ENCODE measurements at places on chromosomes 12 and 14. TPM values are rescaled to one million over a fixed set of nuclear protein-coding genes. Genes with fewer than 3 reads are reported as not detected.

DNA sequence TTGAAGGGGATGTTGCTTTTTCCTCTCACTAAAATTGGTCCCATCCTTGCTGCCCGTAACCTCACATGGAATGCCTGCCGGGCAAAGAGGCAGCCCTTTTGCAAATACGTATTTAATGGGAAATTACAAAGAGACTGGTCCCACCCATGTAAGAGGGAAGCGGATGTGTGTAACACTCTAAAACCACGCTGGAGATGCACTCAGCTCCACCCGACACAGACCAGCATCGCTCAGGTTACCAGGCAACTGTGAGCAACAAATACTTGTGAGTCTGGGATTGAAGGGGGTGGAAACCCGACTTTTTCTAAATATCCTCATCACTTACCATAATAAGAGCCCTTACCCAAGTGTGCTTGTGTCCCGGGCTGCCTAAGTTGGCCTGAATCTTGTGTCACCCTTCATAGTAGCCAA is 47.7 kb downstream of the ELK3 start:
- peak; percentile 79 for DNase-seq

GRCh38 chr12:53627919-53628318 is 1.7 kb upstream of the ATF7 start:
- DNase-seq, result no peak

DNA sequence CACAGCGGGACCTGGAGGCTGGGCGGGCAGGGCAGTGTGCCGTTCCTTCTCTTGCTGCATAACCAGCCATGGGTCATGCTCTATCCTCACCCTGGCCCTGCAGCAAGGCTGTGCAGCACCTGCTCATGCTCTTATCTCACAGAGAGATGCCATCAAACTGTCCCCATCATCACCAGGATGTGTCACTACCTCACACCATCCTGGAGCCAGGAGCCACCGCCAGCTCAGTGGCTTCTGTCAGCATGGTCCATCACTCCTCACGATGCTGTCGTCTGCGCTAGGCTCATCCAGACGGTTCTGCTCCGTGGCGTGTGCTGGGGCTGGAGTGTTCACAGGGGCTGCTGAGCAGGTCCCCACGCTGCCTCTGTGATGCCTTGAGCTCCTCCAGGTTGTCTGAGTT is 77.2 kb upstream of the DYNC1H1 start:
- no peak for DNase-seq

- DNase-seq, result peak; percentile 55
Observed at GRCh38 chr14:34172550-34173368, 221.9 kb upstream of the EGLN3 start.

Gene GPR132
- 1.0 TPM for polyA plus RNA-seq

GRCh38 chr12:82605115-82605514 is 81.6 kb upstream of the TMTC2 start:
- no peak for DNase-seq

DNA sequence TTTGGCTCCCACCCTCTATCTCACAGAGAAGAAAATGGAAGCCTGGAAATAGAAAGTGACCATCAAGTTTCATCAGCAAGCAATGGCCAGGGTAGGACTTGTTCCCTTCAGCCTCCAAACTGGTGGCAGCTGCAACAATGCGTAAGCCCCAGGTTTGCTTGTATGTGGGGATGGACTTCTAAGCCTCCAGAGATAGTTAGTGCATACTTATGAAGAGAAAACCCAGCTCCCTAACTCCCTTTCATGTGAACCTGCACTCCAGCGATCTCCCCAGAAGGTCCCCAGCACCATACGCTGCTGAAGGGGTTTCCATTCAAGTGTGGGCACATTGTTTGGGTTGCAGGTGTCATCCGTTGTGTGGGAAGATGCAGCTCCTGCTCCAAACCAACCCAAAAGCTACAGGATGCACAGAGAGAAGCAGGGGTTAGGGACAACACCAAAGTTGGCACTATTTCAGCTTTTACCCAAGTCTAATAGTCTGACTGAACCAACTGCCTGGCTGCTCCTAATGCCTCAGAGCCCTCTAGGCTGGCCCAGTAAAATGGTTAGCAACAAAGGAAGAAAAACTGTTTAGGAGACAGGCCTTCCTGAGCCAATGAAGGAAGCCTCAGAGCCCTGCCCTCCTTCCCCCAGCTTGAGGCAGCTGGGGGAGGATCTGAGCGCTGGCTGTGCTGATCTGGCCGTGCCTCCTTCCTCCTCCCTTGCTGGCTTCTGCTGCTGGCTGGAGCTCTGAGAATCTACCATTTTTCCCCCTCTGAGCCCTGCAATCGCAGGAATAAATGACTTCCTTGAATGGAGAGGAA is 12.3 kb downstream of the ZFP36L1 start:
- DNase-seq, result peak; percentile 92

GRCh38 chr14:92553438-92553837 is 39.9 kb downstream of the RIN3 start:
- DNase-seq, result no peak

DNA sequence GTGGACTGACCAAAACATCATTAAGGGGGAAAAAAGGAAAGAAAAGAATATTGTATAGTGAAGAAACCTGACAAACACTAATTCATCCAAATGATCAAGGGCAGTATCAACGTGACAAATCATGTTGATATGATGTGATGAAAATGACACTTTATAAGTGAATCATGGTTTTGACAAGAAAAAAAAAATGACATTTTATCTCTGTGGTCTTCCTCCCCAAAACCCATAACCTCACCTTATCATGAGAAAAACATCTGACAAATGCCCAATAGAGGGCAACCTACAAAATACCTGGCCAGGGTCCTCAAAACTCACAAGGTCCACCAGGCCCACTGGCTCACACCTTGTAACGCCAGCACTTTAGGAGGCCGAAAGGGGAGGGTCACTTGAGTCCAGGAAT is 13.8 kb downstream of the TMED10 start:
- no peak for DNase-seq

GRCh38 chr14:78974691-78975090 is 804.5 kb downstream of the NRXN3 start:
- DNase-seq, result no peak

DNA sequence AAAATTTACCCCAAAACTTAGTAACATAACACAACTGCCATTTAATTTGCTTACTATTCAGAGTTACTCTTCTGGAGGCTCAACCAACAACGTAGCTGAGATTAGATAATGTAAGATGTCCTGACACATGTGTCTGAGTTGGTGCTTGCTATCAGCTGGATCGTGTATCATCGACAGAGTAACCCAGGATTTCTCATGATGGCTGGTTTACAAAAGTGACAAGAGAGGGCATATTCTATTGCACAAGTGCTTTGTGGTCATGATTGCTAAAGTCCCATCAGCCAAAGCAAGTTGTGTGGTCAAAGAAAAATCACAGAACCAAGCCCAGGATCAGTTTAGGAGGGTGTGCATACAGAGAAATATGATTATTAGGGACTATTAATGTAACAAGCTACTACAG is 73.4 kb downstream of the CAPZA3 start:
- no peak for DNase-seq

DNA sequence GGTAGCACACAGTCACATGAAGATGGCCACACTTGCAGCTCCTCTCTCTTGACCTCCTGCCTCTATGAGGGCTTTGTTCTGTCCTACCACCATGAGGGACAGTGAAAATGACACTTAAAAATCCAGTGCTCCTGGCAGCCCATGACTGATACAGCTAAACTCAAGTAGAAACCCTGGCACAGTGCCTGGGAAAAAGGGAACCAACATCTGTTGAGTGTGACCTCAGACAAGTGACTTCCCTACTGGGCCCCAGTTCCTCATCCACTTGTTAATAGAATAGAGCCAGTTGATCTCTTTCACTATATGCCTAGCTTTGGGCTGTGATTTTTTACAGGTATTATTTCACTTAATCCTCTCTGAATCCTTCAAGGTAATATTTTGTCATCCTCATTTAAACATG is 4.8 kb downstream of the GUCY2C start:
- peak; percentile 52 for DNase-seq

GRCh38 chr12:67449591-67450052 is 180.5 kb downstream of the CAND1 start:
- no peak for DNase-seq

Gene NFKBIA
- polyA plus RNA-seq, result 43.8 TPM

- no peak for DNase-seq
Observed at GRCh38 chr12:50642761-50643160, 121.1 kb upstream of the ATF1 start.

- DNase-seq, result no peak
Observed at GRCh38 chr12:67318786-67319185, 49.6 kb downstream of the CAND1 start.

- no peak for DNase-seq
Observed at GRCh38 chr14:90449411-90449810, 52.6 kb downstream of the CALM1 start.

DNA sequence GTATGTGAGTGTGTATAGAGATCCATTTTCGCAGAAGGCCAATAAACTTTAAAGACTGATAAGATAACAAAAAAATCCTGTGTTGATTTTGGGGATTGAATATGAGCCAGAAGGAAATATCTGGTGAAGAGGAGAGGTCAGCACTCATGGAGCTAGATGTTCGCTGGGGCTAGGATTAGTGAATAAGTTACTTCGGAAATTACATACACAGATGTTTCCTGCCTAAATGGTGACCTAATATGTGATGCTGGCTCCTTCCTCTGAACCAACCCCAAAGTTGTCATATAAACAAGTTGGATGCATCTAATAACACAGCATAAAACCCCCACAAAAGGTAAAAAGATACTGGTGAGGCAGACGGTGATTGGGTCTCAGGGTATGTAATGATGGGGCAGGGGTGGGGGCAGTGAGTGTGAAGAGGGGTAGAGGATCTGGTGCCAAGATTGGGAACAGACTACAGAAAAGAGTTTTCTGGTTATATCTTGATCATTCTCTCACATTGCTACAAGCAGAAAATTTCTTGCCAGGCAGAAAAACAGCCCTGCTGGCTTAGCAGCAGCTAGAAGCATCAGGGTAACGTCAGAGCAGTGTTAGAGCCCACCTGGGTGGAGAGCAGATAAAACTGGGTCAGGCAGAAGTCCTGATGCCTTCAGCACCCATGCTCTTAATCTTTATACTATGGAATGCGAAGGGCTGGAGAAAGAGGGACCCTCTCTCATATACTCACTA is 140.4 kb upstream of the GZMB start:
- DNase-seq, result no peak

DNA sequence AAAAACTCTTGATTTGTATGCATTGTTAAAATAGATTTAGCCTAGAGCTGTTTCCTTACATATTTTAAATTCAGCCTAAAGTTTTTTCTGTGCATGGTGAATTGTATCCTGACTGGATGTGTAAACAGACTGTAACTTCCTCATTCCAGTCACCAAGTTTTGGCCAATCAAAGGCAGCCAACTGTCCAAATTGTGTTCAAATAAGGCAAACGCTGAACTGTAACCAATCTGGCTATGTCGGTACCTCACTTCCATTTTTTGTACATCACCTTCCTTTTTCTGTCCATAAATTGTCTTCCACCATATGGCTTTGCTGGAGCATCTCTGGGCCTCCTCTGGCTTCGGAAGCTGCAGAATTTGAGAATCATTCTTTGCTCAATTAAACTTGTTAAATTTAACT is 1921.9 kb upstream of the SEL1L start:
- no peak for DNase-seq

Gene GOLT1B
- polyA plus RNA-seq, result 46.8 TPM

Gene IL31
- polyA plus RNA-seq, result not detected

Gene BMAL2
- 1.9 TPM for polyA plus RNA-seq

- no peak for DNase-seq
Observed at GRCh38 chr12:92141591-92142121, 4.0 kb downstream of the BTG1 start.

Gene KRT83
- polyA plus RNA-seq, result not detected

Gene CD4
- 7.5 TPM for polyA plus RNA-seq

DNA sequence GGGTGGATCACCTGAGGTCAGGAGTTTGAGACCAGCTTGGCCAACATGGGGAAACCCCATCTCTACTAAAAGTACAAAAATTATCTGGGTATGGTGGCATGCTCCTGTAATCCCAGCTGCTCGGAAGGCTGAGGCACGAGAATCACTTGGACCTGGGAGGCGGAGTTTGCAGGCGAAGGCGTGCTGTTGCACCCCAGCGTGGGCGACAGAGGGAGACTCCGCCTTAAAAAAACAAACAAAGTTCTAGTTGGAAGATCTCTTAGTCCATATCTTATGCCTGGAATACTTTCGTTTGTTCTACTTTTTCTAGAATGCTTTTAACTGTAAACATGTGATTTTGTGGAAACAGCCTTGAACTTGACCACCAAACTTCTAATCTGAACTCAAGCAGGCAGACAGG is 38.7 kb downstream of the PPHLN1 start:
- DNase-seq, result no peak

DNA sequence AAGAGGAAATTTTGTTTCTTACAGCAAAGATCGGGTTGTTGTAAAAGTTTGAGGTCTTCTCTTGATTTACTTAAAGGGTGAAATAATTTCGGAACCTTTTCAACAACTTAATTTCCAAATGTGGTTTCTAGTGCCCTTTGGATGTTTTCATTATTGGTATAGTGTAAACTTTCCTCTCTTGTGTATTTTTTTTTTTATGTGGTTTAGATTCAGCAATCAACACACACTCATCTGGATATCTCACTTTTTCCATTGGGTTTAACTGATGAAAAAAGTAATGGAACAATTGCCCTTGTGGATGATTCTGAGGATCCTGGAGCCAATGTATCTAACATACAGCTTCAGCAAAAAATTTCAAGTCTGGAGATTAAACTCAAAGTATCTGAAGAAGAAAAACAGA is 116.3 kb downstream of the CCDC91 start:
- DNase-seq, result no peak

Gene FGF6
- 61.1 TPM for polyA plus RNA-seq

Gene ARMH4
- 11.9 TPM for polyA plus RNA-seq

Gene TMTC1
- polyA plus RNA-seq, result 55.8 TPM

- no peak for DNase-seq
Observed at GRCh38 chr14:49961270-49962222, 68.7 kb downstream of the ARF6 start.

DNA sequence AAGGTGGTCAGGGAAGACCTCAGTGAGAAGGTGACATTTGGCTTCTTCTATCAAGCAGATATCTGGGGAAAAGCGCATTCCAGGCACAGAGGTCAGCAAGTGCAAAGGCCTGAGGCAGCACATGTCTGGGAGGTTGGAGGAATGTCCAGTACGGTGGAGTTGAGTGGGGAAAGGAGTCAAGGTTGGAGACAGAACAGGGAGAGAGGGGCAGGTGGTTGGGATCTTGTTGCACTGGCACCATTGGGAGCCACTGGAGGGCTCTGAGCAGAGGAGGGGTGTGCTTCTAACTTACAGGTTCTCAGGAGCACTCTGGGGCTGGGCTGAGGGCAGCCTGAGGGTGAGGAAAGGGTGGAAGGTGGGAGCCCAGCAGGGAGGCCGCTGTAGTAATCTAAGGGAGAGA is 52.1 kb downstream of the EID3 start:
- DNase-seq, result no peak

Gene TCL1B
- not detected for polyA plus RNA-seq
